ENCODE measurements at places on chromosomes 2 and 18. TPM values are rescaled to one million over a fixed set of nuclear protein-coding genes. Genes with fewer than 3 reads are reported as not detected.

GRCh38 chr2:43507137-43507536 lies 88.7 kb downstream of the THADA start:
- H3K4me3 ChIP-seq, result no peak overlapping the region
- no peaks in the 10 kb centered on the region for H3K36me3 ChIP-seq
- DNase-seq, result no peak
- H3K27me3 ChIP-seq, result no peaks in the 10 kb centered on the region

DNA sequence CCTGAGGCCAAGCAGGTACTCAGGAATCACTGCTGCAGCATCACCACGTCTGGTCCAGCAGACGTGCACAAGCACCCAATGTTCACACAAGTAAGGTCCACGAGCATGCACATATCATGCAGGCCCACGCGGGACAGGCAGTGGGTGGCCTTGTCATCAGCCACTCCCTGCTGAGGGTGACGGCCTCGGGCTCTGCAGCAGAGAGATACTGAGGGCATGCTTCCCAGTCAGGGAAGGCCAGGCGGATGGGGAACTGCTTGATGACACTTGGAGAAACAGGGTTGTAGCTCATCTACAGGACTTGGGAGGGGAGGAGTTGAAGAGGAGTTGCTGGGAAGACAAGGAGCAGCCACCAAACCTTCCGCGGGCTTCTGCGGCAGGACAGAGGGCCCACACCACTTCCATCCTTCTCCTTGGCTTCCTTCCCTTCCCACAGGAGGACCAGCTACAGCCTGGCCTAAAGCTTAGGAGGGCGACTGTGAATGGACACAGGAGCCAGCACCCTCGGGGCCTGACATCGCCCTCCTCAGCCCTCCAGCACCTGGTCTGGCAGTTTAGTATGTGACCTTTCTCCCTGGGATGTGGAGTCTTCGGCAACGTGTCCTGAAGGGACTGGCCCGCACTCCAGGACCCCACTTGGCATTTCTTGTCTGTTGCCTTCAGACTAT lies 15.2 kb downstream of the MFSD2B start:
- no peak for DNase-seq
- H3K27ac ChIP-seq, result no peak overlapping the region

GRCh38 chr18:39051013-39051412 lies 1485.4 kb upstream of the CELF4 start:
- no peaks in the 10 kb centered on the region for H3K36me3 ChIP-seq
- no peak overlapping the region for H3K4me3 ChIP-seq
- H3K4me1 ChIP-seq, result no peaks in the 10 kb centered on the region
- no peak overlapping the region for H3K27ac ChIP-seq

Gene ATOH8
- 13.2 TPM for total RNA-seq

DNA sequence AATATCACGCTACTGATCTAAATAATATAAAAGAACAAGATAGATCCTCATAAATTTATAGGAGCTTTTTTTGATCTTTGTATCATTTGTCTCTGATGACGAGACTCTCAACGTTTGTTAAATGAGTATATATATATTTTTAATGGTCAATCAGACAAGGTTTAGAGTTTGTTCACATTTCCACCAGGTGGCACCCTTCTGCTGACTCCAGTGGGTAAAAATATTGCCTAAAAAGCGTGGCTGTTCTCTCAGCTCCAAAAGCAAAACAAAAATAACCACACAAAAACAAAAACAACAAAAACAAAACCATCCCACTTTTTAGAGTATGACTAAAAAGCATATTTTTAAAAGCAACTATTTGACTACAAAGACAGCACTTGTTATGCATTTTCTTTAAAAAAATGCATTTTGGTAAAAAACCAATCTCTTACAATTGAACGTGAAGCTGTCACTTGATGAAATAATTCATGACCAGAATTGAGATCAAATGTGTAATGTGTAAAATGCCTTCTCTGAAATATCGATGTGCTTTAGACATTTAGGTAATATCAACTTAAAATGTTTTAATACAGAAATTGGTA lies 723.2 kb downstream of the DPP10 start:
- peaks cover 12% of the 10 kb centered on the region for H3K27me3 ChIP-seq
- H3K4me3 ChIP-seq, result no peak overlapping the region
- H3K27ac ChIP-seq, result no peak overlapping the region
- no peaks in the 10 kb centered on the region for H3K36me3 ChIP-seq

Gene FSHR
- total RNA-seq, result not detected

DNA sequence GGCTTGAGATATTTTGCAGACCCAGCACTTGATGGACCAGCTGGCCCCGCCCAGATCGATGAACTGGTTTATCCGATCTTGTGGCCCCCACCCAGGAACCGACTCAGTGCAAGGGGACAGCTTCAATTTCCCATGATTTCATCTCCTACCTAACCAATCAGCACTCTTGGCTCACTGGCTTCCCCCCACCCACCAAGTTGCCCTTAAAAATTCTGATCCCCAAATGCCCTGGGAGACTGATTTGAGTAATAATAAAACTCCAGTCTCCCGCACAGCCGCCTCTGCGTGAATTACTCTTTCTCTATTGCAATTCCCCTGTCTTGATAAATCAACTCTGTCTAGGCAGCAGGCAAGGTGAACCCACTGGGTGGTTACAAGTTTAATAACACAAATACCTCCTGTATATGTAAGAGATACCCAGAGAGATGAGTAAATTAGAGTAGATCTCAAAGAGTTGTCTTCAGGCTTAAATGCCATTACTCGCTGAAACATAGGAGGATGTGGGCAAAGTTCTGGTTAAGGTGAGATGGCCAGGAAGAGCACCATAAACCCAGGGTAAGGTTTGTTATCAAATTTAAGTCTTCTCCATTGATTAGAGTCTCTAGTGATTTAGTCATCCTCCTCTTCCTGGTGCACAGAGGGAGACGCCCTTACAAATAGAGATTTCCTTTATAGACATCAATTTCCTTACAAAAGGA lies 222.8 kb downstream of the ARL4C start:
- no peak overlapping the region for H3K27ac ChIP-seq
- no peaks in the 10 kb centered on the region for H3K4me1 ChIP-seq
- no peaks in the 10 kb centered on the region for H3K27me3 ChIP-seq
- DNase-seq, result no peak
- H3K4me3 ChIP-seq, result no peak overlapping the region

GRCh38 chr2:26576565-26577441 lies 64.4 kb downstream of the CIB4 start:
- H3K36me3 ChIP-seq, result no peaks in the 10 kb centered on the region
- H3K27me3 ChIP-seq, result no peaks in the 10 kb centered on the region
- H3K4me3 ChIP-seq, result no peak overlapping the region
- no peak overlapping the region for H3K27ac ChIP-seq

Gene CLEC4F
- 2.4 TPM for total RNA-seq

DNA sequence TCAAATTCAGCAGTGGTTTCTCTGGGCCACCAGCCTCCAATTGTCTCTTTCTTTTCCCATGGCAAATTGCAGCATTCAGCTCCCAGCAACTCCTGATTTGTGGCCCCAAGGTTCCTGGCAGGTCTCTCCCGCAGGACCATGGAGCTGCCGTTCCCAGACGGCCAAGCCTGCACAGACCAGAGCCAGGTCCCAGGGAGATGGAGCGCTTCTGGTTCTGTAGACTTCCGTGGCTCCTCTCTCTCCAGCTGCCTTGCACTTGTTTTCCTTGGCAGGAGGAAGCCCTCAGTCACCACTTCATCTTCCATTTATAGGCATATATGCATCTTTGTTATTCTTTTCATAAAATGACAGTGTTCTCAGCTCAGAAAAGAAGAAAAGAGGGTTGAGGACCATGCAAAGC lies 21.7 kb downstream of the TNP1 start:
- no peak overlapping the region for H3K27ac ChIP-seq
- no peak overlapping the region for H3K4me3 ChIP-seq
- DNase-seq, result no peak
- no peaks in the 10 kb centered on the region for H3K27me3 ChIP-seq
- peaks cover 8% of the 10 kb centered on the region for H3K4me1 ChIP-seq

DNA sequence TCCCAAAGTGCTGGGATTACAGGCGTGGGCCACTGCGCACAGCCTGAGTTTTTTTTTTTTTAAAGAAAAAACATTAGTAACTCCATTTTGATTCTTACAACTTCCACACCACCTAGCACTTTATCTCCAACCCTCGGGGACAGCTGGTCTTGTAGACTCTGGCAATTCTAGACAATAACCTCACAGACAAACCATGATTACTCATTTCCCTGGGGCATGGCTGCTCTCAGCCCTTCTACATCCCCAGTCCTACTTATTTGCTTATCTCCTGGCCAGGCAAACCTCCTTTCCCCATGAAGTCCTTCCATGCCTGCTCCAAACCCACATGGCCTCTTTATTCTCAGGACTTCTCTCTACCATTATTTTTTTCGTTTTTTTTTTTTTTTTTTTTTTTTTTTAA lies 91.1 kb downstream of the ACTR3 start:
- no peak for DNase-seq
- no peaks in the 10 kb centered on the region for H3K4me1 ChIP-seq
- H3K4me3 ChIP-seq, result no peak overlapping the region
- H3K27ac ChIP-seq, result no peak overlapping the region
- H3K27me3 ChIP-seq, result no peaks in the 10 kb centered on the region
- no peaks in the 10 kb centered on the region for H3K36me3 ChIP-seq

Gene MYO5B
- 14.7 TPM for total RNA-seq

DNA sequence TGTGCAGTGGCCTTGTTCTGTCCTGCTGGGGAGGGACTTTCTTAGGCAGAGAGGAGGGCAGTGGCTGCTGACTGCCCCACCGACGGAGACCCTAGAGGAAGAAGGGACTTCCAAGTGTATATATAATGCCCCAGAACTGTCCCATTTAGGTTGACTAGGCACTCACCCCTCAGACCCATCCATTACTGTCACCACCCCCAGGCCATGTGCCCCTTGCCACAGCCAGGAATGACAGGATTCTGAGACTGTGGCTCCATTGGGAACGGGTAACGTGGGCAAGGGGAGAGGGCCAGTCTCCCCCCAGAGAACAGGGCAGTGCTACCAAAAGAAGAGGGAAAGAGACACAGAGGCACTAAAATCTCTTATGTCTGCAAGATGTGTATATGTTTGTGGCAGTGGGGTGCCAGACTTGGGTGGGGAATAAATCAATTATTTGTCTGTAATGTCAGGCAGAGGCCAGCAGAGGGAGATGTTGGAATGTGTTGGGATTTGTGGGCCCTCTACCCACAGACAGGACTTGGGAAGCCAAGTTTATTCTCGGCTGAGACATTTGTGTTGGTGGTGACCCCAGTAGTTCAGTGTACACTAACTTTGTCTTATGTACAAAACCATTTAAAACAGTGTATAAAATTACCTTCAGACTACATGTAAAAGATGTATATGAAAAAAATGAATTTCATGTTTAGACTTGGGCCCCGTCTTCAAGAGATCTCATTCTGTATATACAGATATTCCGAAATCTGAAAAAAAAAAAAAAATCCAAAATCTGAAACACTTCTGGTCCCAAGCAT lies 24.0 kb upstream of the TMEM37 start:
- no peaks in the 10 kb centered on the region for H3K36me3 ChIP-seq
- no peaks in the 10 kb centered on the region for H3K4me1 ChIP-seq
- no peaks in the 10 kb centered on the region for H3K27me3 ChIP-seq

DNA sequence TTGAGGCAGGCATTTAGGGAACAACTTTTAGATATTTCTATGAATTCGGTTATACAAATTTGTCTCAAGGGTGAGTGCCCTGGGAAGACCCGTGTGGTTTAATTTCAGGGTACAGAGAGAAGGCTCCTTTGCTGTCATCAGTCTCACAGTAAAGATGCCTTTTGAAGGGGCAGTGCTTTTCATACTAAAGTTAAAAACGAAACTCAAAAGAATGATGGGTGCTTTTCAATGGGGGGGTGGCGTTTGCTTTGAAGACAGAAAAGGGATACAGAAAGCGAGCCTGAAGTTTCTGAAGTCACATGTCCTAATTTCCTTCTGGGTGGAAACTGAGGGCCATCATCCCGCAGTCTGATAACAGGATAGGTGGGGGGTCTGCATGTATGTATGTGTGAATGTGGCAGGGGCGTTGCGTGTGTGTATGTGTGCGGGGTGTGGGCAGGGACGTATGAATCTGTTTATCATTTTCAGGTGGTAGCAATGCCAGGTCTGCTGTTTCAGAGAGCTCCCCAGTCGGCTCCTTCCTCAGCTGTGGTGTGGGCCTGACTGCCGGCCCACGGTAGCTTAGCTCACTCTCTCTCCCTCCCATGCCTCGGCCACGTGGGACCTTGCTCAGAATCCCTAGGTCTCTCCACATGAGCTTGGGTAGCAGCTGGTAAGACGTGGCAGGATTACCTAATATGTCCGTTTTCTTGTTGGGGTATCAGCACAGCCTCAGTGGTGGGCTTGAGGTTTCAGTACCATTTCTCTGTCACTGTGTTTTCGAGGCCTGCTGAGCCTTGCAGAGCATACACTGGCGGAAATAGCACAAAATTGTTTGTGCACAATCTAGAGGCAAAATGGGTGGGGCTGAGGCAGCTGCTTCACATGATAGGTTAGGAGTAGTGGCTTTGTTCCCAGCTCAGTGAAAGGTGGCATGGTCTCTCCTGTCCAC lies 32.7 kb downstream of the ARHGAP25 start:
- no peaks in the 10 kb centered on the region for H3K36me3 ChIP-seq
- no peak for DNase-seq
- no peaks in the 10 kb centered on the region for H3K27me3 ChIP-seq
- no peak overlapping the region for H3K4me3 ChIP-seq

DNA sequence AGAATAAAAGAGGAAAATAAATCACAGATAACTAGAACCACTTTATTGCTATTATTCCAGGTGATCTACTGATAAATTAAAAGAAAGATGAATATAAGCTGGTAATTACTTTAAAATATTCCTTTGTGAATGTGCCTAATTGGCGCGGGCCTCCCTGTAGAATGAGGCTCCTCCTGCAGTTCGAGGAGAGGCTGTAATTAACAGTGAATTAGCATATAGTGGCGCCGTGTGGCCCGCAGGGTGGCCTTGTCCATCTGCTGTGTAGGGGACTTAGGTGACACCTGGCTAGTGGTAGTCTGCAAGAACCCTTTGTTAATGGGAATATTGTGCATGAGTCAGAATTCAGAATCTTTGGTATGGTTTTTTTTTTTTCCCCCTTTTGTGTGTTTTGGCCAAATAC lies 119.8 kb downstream of the AGAP1 start:
- no peaks in the 10 kb centered on the region for H3K27me3 ChIP-seq
- no peak overlapping the region for H3K4me3 ChIP-seq
- no peaks in the 10 kb centered on the region for H3K36me3 ChIP-seq
- H3K4me1 ChIP-seq, result no peaks in the 10 kb centered on the region
- no peak for DNase-seq
- H3K27ac ChIP-seq, result no peak overlapping the region

DNA sequence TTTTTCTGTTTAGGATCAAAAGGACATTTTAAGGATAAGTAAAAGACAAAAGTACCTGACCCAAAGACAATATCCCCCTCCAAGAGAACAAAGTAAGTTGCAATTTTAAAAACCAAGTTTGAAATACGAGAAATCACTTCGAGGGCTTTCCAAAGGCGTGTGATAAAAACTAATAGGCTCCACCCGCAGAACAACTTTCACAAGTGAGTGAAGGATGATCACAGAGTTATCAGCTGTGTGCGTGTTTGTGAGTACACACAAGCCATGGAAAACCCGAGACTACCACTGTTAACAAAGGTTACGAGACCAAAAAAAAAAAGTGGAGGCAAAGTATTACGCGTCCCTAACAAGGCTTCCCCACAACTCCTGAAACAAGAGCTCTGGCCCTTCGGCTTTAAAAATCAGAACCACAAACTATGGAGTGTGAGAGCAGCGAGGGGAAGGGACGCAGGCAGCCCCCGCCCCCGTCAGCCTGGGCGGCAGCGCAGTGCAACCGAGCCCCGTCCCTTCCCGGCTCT lies 719 bp downstream of the SMAD2 start:
- no peak for DNase-seq
- no peaks in the 10 kb centered on the region for H3K36me3 ChIP-seq
- no peaks in the 10 kb centered on the region for H3K4me1 ChIP-seq
- no peaks in the 10 kb centered on the region for H3K27me3 ChIP-seq
